ENCODE measurements at places on chromosomes 13 and 19. TPM values are rescaled to one million over a fixed set of nuclear protein-coding genes. Genes with fewer than 3 reads are reported as not detected.
A peak's percentile ranks its signal among the peaks of the same experiment; 100 is the strongest.

DNA sequence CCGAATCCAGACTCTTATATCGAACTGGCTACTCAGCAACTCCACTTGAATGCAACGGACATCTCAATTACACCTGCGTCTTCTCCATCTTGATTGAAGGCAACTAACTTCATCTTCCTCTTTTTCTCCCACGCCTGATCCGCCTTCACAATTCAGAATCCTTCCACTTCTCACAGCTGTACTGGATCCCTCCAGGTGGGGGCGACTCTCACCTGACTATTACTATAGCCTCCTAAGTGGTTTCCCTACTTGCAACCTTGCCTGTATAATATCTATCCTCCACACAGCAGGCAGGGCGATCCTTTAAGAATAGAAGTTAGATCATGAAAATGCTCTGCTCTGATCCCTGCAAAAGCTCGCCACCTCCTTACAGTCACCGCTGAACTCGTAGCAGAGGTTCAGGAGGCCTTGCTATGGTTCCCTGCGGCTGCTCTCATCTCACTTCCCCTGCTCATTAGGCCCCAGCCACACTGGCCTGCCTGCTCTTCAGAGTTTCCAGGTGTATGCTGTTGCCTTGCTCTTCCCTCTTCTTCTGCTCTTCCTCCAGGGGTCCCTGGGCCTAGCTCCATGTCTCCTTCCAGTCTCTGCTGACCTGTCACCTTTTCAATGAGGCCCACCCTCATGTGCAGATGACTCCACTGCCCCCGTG, 31.9 kb downstream of the RFXAP start:
- no peak for DNase-seq

DNA sequence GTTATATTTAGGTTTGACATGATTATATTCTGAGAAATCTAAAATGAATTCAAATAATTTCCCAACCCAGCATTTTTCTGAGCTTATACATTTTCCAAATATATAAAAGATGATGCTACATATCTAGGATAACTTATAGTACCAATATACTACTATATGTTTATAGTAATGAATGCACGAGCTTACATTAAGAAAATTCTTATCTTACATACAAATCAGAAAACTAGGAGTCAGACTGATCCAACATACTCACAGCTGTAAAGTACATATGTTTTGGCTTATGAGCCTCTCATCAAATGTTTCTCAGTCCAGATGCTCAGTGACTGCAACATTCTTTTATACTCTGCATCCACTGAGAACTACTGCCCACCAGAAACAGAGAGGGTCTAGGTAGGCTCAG, 491.3 kb upstream of the KLF12 start:
- DNase-seq = no peak

Gene EFNB2
- 31.8 TPM for total RNA-seq

- DNase-seq = no peak
Measured at GRCh38 chr19:56145698-56146097, 4.6 kb downstream of the ZNF444 start.

Gene DAND5
- total RNA-seq = not detected

DNA sequence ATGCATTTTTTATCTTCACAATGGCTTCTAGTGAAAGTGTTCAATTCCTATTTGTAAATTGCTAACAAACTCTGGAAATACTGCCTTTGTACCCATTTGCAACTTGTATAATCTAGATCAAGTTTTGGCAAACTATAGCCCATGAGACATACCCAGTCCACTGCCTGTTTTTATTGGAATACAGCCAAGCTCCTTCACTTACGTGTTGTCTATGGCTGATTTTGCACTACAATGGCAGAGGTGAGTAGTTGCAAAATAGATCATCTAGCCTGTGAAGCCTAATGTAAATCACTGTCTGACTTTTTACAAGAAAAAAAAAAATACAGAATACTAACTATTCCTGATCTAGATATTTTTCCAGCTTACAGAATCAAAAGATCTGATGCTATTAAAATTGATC, 37.1 kb downstream of the DZIP1 start:
- DNase-seq = no peak

Gene KLK12
- total RNA-seq = not detected

Gene TUBB4A
- 2.5 TPM for total RNA-seq

DNA sequence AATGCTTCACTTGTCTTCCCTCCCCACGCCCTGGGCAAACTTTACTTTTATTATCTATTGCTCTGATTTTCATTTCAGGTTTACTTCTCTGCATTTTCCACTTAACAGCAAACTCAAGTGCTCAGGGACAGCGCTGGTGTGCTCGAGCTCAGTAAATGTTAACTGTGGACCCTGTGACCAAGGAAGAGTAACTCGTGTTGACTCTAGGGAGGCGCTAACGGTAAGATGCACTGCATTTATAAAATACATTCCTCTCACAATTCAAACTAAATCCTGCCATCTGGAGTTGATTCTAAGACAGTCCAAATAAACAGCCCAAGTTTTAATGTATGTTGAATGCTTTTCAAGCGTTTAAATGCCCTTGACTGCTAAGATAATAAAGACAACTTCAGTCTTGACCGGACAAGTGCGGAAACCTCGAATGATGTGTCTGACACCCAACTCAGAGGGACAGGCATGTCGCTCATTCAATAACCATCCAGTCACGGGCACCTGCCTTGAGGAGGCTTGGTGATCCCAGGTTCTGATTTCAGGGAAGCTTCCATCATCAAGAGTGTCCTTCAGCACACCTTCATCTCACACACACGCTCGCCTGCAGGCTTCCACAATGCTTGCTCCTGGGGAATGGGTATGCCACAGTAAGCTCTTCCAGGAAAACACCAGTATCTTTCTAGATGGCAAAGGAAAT, 93.2 kb downstream of the STK24 start:
- no peak for DNase-seq

GRCh38 chr19:15279326-15279904, 47.2 kb upstream of the EPHX3 start:
- no peak for DNase-seq

Gene SLC8A2
- 1.5 TPM for total RNA-seq

- peak; percentile 81 for DNase-seq
Measured at GRCh38 chr19:9945319-9945966, 9.1 kb upstream of the OLFM2 start.

Gene TNFSF13B
- 6.9 TPM for total RNA-seq

- no peak for DNase-seq
Measured at GRCh38 chr19:41344162-41344561, 9.6 kb downstream of the TGFB1 start.

- DNase-seq = no peak
Measured at GRCh38 chr13:24713022-24713421, 32.8 kb downstream of the ATP12A start.

Gene SMIM24
- not detected for total RNA-seq

Gene ZNF540
- total RNA-seq = 6.1 TPM

- no peak for DNase-seq
Measured at GRCh38 chr19:18306888-18307260, 16.0 kb downstream of the LSM4 start.

Gene ZNF560
- total RNA-seq = 0.21 TPM

- DNase-seq = no peak
Measured at GRCh38 chr19:40284251-40284500, 969 bp downstream of the AKT2 start.

DNA sequence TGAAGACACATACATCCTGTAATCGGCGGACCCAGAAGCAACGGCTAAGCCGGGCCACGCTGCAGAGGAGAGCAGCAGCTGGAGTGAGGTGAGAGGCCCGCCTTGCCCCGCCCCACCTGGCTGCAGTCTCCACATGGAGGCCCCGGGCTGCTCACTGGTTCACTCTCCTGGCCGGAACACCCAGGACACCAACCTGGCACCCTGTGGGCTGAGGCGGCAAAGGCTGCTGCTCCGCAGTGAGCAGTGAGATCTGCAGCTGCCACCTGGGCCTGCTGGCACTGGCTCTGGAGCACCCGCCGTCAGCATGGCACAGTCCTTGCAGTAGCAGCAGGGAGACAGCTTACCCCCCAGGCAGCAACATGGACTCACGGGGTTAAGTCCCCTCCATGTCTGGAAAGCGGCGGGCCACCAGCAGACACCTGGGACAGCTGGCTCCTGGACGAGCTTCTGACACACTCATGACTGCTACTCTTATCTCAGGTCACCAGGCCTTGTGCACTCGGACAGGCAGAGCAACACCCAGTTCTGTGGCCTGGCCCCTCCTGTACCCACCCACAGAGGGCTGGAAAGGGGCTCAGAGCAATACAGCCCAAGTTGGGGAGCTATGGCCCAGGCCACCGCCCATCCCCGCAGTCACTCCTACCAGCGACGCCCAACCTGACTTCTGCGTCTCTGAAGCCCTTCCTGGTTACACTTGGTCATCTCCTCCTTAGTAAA, 13.2 kb upstream of the KPTN start:
- DNase-seq = no peak

DNA sequence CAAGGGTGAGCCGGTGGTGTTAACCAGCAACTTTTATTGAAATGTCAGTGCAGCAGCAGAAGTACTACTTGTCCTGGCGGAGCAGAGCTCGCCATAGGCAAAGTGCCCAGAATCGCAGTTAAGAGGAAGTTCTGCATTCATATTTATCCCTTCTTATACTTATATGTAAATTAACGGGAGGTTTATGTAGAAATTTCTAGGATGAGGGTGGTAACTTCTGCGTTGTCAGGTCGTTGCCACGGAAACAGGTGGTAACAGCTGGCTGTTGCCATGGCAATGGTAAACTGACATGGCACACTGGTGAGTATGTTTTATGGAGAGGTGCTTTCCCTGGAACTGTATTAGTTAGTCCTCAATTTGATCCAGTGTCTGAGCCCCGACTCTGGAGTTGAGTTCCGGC, 2494.9 kb upstream of the PCDH20 start:
- DNase-seq = no peak

- DNase-seq = no peak
Measured at GRCh38 chr13:40024204-40024966, 368.9 kb downstream of the COG6 start.

- no peak for DNase-seq
Measured at GRCh38 chr19:33347300-33347699, 26.2 kb upstream of the CEBPG start.

Gene CPAMD8
- total RNA-seq = 11.3 TPM

Gene PLIN5
- total RNA-seq = 1.4 TPM

DNA sequence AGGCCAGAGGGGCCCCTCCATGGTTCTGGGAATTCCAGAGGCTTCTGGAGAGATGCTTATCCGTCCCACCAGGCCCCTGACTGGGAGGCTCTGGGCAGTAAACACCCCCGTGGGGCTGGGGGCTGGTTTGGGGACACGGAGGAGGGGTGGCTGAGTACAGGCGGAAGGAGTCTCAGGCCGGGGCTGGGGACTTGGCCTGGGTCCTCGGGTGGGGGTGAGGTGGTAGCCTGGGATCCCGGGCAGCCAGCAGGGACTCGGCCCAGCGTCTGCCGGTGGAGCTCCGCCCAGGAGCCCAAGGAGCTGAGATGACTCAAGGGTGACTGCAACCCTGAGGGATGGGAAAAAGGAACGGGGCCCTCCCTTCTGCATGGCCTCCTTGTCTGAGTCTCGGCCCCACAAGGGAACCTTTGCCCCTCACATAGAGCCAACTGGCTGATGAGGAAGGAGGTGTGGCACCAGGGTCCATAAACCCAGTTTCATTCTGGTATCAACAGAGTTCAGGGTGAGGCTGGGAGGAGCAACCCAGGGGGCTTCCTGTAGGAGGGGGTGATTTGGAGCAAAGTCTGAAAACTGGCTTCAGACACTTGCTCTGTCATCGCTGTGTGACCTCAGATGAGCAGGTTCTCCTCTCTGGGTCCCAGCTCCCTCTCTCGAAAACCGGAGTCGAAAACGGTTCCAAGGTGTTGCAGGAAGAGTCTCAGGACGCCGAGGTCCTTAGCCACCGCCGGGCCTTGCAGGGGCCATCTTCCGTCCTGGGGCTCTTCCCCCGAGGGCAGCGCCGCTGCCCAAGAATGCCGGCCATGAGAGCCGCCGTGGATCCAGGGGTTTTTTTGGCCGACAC, 809 bp downstream of the MISP start:
- DNase-seq = no peak

GRCh38 chr13:106118996-106119395, 416.5 kb downstream of the EFNB2 start:
- DNase-seq = no peak

DNA sequence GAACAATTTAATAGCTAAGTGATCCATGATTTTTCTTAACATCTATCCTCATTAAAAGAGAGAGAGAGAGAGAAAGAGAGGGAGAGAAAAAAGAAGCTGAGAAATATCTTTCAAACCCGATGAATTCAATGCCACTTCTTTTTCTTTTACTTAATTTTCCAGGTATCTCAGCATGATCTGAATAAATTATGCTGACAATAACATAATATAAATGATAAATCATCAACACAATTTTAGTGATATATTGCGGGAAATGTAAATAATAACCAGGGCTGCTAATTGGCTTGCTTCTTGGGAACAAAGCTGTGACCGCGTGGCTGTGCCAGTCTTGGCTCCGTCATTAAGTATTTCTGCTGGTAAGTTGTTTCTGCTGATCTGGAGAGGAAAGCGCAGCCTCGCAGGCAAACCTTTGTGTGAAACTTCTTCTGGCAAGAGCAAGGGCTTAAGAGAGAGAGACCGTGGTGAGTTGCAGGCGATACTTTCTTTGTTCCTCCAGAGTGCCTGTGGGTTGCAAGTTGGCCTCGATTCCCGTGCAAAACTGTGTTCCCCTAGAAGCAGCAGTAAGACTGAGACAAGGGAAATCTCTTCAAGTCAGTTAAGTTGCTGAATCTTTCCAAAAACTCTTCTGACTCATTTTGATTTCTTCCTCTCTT, 489.1 kb upstream of the TSHZ3 start:
- DNase-seq = no peak

Gene FAM216B
- not detected for total RNA-seq

DNA sequence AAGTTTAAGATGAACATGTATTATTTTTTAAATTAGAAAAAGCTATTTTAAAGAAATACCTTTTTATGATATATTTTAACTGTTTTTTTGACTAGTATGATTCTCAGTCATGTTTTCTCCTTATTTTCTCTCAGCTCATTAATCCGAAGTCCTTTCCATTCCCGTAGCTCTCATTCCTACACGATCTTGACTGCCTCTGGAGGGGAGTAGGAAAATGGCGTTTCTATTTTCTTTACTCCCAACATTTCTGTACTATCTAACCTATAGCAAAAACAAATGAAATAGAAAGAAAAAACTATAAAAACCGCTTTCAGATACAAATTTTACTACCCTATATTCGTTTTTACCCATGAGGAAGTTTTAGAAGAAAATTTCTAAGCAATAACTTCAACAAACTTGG, 343.8 kb downstream of the RBM26 start:
- DNase-seq = no peak

- DNase-seq = no peak
Measured at GRCh38 chr13:44857061-44857460, 132.2 kb downstream of the NUFIP1 start.

Gene PRR19
- total RNA-seq = not detected

GRCh38 chr19:4361152-4362046, 18.0 kb downstream of the MPND start:
- DNase-seq = no peak

Gene CRLF1
- 2.5 TPM for total RNA-seq

- DNase-seq = no peak
Measured at GRCh38 chr13:78589206-78589605, 14.1 kb downstream of the POU4F1 start.

GRCh38 chr19:33811736-33812387, 15.2 kb downstream of the KCTD15 start:
- DNase-seq = no peak

Gene OR7A5
- not detected for total RNA-seq

- DNase-seq = peak; percentile 31
Measured at GRCh38 chr19:39372047-39372802, 18.7 kb downstream of the PAF1 start.

Data from urinary bladder (tissue), 4 donors.